ENCODE measurements at places on chromosomes 11 and 22.

DNA sequence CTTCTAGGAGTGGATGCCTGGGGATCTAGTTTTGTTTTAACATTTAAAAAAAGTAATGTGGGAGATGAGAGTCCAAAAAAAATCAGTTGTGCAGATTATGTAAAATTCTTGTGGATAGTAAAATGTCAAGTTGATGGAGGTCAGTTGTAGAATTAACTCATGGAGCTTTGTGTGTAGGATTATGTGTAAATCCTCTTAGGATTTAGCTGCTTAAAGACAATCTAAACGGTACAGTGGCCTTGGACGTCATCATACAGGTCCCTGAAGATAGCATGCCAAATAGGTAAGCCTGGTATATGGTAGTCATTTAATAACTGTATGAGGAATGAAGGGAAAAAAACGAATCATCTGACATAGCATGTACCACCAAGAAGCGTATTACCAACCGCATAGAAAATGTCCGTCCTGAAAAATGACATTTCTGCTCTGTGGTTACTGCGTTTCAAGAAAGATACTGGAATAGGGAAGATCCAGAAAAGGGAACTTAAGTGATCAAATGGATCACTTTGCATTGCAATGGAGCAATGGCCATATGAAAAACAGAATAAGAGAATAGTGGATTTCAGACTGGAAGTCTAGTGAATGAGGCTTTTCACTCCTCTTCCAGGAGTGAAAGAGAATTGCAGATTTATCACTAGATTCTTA lies 61.3 kb downstream of the BCL2L13 start:
- DNase-seq, result no peak

DNA sequence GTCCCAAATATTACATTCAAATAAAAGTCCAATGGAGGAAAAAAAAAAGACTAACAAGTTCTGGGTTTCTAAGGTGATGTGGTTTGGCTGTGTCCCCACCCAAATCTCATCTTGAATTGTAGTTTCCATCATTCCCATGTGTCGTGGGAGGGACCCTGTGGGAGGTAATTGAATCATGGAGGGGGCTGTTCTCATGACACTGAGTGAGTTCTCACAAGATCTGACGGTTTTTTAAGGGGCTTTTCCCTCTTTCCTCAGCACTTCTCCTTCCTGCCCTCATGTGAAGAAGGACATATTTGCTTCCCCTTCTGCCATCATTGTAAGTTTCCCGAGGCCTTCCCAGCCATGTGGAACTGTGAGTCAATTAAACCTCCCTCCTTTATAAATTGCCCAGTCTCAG lies 7.9 kb upstream of the MS4A2 start:
- DNase-seq, result no peak

DNA sequence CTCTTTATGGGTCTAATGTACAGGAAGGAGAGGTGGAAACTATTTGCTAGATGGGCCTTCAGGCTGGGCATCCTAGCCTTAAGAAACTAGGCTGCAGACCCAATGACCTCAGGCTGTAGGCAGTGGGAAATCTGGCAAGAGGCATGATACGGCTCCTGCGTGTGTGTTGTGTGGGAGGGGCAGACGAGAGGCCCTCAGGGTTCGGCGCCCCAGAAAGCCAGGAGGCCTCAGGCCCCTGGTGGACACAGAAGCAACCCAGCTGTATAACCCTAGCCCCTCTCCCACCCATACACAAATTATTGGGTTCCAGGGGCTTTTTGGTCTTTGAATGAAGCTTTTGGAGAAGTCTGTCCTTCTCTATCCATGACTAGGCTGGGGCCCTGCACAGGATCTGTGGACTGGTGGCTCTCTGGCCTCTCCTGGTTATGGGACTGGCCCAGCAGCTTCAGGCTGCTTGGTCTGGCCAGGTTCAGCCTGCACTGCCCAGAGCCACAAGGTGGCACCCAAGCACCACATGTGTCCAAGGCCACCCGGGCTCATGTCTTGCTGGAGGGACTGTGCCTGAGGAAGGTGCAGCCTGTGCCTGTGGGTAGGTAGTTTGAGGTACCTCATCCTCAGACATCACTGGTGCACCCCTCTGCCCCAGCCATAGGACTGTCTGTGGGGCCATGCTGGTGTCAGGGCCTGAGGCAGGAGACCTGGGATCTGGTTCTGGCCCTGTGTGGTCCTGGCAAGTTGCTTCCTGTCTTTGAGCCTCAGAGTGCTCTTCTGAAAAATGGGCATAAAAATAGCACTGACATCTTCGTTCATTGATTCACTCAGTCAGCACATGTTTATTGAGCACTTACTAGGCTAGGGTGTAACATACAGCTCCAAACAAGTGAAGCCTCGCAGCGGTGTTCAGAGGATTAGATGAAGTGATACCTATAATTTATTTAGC lies 87.5 kb downstream of the RRM1 start:
- peak; percentile 52 for DNase-seq

DNA sequence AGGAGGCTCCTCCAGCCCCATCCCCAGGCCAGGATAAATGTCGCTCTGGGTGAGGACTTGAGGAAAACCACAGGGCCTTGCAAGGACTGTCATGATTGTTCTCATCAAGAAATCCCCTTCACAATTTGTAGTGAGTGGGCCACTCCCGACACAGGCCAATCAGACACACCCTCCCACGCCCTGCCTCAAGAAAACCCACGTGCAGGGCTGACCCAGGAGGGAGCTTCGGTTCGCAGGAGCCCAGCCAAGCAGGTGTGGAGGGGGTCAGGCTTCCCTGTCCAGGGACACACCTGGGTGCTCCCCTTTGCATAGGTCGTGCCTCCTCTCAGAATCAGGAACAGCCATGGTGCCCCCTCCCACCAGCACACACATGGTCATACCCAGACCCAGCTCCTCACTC lies 43.2 kb downstream of the SHANK2 start:
- DNase-seq, result no peak

DNA sequence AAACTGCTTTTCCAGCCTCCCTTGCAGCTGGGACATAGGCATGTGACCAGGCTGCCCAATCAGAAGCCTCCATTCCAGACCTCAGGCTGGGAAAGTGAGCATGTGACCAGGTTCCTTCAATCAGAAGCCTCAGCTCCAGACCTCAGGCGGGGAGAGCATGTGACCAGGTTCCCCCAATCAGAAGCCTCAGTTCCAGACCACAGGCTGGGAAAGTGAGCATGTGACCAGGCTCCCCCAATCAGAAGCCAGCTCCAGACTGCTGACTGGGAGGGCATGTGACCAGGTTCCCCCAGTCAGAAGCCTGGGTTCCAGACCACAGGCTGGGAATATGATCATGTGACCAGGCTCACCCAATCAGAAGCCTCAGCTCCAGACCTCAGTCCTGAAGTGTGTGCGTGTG lies 11.7 kb upstream of the IL2RB start:
- DNase-seq, result no peak

GRCh38 chr11:123061403-123062157 lies at the start of gene HSPA8:
Gene HSPA8 (minus strand): TSS chr11:123062136. CDS start chr11:123061324, 812 bp downstream.
- DNase-seq, result peak; percentile 54

GRCh38 chr11:92129811-92130210 lies 94.8 kb upstream of the FAT3 start:
- DNase-seq, result no peak

DNA sequence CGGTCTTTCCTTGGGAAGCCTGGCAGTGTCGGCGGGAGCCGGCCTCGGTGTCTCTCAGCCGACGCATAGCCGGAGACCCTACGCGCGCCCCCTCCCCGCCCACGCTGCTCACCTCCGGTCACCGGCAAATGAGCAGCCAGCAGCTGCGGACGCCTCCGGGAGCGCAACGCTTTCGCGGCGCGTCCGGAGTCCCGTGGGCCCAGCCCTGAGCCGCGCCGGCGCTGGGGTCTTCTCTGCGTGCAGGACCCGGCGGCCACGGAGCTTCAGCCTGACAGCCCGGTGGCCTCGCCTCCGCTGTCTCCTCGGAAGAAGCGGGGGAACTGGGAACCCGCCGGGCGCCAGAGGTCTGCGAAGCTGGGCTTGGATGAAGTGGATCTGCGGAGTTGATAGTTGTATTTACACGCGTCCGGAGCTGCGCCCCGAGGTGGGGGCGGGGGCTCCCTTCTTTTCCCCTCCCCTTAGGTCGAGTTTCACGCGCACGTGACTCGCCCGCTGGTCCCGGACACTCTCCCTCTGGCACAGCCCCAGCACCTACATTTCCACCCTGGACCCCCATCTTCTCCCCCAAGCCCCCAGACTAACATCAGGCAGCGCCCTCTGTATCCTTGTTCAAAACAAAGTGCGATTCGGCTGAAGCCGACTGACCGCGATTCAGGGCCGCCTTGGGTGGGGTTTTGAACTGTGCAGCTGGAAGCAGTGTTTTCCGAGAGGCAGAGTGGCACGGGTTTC lies at the start of gene SLC43A1:
SLC43A1 (minus strand) TSS at position 371 of the 729 bp plus-strand sequence. CDS start 1,591 bp downstream, outside the sequence.
- peak; percentile 63 for DNase-seq

GRCh38 chr11:116910378-116910777 lies 73.0 kb upstream of the APOA1 start:
- no peak for DNase-seq

GRCh38 chr11:61635304-61635703 lies 44.9 kb upstream of the DAGLA start:
- no peak for DNase-seq

- no peak for DNase-seq
Observed at GRCh38 chr11:74085542-74085892, 76.6 kb upstream of the UCP3 start.

Measured in lung (tissue), 17 donors.